ENCODE measurements at places on chromosomes 2 and 18.

DNA sequence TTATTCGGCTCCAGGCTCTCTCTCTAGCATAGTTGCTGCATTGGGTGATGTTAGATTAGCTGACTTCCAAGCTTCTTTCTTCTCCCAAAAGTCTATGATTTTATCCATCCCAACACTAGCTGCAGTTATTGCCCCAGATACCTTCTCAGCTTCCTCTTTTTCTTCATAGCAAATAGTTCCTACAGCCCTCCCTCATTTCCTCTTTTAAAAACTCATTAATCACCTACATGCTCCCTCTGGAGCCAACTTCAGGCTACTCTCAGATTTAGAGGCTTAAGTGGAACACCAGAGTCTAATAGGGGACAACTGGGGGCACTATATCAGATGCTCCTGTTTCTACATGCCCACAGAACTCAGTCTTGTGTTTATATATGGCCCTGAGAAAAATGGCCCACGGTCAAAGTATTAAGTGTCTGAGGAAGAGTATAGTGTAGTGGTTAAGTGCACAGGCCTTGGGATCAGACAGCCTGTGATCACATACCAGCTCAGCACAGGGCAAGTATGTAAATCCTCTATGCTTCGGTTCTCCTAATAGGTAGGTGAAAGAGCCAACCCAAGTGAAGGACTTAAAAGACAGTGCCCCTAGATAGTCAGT lies 241.9 kb upstream of the SLC14A2 start:
- DNase-seq, result no peak

DNA sequence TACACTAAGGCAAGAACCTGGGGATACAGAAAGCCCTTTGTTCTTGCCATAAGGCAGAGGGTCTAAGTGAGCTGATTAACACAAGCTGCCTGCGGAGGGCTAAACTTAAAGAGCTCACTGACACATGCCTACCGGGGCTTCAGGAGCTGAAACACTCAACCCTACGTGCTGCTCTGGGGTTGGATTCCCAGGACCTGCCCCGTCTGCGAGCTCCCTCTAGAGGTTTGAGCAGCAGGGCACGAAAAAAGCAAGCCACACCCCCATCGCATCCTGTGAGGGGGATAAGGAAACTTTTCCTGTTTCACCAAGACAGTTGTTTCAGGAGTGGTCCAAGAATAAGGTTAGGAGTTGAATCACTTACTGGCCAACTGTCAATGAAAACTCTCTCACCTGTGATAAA lies 562.1 kb downstream of the TMX3 start:
- DNase-seq, result no peak

DNA sequence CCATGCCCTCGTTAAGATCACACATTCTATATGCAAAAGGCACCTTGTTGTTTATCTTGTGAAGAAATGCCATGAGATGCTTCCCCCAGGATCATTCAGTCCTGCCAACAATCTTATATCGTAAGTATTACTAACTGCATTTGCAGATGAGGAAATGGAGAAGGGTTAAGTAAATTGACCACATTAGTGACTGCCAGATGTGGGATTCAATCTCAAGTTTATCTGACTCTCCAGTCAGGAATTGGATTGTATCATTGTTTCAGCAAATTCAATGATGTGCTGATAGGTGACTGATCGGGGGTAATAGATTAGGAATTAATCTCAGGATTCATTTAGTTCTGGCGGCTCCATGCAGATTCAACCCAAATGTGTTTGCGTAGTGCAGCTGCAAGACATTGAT lies 106.2 kb downstream of the CNTNAP5 start:
- DNase-seq, result no peak

DNA sequence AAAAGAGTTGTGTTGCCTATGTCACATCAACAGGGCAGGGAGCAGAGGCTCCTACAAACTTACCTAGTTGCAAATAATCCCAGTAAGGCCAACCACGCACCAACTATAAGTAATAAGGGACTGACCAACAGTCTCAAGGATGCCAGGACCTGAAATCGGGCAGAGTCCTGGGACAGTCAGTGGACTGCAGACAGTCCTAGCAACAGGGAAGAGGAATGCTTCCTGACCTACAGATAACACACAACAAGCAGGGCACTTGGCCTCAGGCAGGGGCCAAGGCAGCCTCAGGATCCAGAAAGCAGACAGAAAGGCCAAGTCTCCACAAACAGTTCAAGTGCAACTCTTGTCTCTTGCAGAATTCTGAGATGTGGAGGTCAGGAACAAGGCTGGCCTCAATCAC lies 56.2 kb downstream of the GALNT14 start:
- no peak for DNase-seq

DNA sequence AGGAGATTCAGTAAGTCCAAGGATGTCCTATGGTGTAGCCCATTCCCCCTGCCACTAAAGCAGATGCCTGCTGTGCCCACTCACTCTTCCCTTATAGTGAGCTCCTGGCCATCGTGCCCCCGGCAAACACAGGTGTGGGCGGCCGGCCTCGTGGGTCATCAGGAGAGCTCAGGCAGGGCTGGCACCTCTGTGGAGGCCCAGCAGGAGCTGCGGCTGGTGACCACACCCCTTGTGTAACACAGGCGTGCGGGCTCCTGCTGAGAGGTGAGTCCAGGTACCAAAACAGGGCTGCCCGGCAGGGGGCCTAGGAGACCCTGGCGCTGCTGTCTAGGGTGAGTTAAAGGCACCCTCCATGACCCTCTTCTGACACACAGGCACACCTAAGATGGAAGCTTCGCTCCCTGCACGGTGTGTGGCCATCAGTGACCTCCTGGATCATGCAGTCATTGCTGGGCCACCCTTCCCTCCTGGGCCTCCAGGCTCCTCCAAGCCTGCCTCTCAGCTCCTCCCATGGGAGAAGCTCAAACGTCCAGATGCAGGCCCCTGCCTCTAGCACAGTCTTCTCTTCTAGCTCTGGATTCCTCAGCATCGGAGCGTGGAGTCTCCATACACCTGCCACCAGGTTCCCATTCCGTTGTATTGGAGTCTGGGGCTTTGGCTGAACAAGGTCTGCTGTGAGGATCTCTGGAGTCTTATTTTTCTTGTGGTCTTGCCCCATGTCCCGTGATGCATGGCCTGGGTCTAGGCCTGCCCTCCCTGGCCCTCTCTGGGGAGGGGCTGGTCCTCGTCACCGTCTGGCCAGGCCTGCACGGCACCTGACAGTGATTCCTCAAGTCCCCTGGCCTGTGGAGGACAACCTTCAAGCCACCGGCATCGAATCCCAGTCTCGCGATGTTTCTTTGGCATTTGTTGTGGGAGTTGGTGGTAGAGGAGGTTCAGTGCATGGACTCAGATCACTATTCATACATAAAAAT lies 246.9 kb downstream of the ACKR3 start:
- DNase-seq, result no peak

DNA sequence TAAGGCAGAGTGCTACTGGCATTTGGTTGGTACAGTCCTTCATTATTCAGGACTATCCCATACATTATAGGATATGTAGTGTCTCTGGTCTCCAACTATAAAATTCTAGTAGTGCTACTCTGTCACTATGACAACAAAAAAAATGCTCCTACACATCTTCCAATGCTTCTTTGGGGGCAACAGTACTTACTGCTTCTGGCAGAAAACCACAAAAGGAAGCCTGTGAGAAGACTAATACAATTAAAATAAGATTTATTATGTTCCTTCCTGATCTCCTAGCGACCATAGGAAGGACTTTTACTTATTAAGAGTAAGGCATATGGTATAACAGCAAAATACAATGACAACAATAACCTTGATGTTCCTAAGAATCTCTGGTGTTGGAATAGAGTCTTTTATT lies 48.4 kb upstream of the CPO start:
- no peak for DNase-seq

Measured in activated CD4-positive, alpha-beta T cell treated with anti-CD3 and anti-CD28 coated beads, Interleukin-2, amount 50 U/mL, for 24 hours (primary cell).